NCI-H446 treated with DMSO at 0.1 percent for 48 hours (cell line): ENCODE measurements at places on chromosomes 4 and X.

DNA sequence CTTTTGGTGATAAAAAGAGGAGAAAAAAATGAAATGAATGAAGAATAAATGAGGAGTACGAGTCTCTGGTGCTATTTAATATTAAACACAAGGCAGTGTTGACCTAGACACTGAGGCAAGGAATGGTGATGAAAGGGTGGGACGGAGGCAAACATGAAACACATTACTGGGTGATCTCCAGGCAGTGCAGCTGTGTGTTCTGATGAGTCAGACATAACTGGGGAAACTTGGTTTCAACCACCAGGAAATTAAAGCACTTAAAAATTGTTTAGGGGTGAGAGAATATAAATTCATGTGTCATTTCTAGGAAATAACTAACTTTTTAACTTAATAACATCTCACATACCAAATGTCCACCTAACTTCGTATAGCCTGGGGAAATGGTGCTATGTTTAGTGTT, 19.7 kb upstream of the CXCL6 start:
- DNase-seq = no peak

DNA sequence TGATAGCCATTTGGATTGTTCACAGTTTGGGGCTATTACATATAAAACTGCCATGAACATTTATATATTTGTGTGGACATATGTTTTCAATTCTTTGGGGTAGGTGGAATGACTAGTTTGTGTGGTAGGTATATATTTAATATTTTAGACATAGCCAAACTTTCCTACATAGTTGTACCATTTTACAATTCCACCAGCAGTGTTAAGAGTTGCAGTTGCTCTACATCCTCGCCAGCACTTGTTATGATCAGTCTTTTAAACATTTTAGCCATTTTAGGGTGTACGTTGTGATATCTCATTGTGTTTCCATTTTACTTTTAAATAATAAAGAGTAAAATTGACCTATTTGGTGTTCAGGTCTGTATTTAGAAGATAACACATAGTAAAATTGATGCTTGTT, 76.6 kb downstream of the ZFX start:
- DNase-seq = no peak

DNA sequence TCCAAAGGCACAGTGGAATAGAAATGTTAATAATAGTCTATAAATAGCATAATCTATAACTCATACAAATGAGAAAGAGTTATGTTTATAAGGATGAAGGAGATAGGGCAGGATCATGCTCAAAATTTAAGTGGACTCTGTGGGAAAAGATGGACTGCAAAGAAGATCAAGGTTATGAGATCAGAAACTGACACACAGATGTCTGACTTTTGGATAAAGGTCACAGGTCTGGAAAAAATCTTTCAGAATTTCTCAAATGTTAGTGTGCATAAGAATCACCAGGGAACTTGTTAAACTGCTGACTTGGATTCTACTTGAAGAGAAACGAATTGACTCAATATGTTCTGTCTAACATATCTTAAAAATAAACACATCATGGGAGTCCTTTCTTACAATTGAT, 104.1 kb downstream of the FSTL5 start:
- DNase-seq = no peak

DNA sequence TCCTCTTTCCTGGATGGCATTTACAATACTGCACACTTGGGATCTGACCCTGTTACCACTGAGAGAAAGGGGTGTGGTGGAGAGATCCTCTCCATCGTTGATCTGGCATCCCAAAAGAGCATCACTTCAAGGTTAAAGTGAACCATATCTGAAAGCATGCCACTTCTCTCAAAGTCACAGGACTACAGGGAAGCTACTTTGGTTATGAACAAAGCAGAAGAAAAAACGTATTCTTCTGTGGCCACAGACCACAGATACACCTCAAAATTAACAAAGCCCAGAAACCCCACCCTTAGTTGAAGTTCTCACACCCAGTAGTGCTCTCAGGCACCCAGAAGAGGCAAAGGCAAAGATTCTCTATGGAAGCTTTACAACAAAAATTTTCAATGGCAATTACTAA, 108.3 kb downstream of the JADE1 start:
- DNase-seq = no peak
